Activated naive CD4-positive, alpha-beta T cell treated with anti-CD3 and anti-CD28 coated beads, Interleukin-2, amount 10 ng/mL, durations not matched to agents 7 days and 5 days (primary cell): ENCODE measurements at places on chromosomes 4 and X.

GRCh38 chrX:72021975-72022374 lies 109.7 kb downstream of the RTL5 start:
- peaks cover 77% of the 10 kb centered on the region for H3K27me3 ChIP-seq
- no peak overlapping the region for H3K27ac ChIP-seq
- H3K4me1 ChIP-seq = peaks cover 13% of the 10 kb centered on the region
- DNase-seq = peak; percentile 21
- no peak overlapping the region for H3K4me3 ChIP-seq

DNA sequence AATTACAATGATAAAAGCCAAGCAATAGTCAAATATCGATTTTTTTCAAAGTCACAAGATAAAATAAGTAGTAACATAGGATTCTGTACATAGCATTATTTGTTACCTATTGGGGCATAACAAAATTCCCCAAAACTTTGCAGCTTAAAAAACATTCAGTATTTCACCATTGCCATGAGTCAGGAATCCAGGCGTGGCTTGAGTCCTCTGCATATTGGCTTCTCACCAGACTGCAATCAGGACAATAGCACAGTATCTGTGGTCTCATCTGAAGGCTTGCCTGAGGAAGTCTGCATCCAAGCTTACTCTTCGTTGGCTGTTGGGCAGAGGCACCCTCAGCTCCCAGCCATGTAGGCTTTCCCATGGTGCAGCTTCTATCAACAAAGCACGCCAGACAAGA lies 6.2 kb upstream of the CTBP1 start:
- H3K4me3 ChIP-seq = no peak overlapping the region
- peaks cover 58% of the 10 kb centered on the region for H3K36me3 ChIP-seq
- H3K27ac ChIP-seq = no peak overlapping the region
- H3K4me1 ChIP-seq = peaks cover 63% of the 10 kb centered on the region
- no peaks in the 10 kb centered on the region for H3K27me3 ChIP-seq

DNA sequence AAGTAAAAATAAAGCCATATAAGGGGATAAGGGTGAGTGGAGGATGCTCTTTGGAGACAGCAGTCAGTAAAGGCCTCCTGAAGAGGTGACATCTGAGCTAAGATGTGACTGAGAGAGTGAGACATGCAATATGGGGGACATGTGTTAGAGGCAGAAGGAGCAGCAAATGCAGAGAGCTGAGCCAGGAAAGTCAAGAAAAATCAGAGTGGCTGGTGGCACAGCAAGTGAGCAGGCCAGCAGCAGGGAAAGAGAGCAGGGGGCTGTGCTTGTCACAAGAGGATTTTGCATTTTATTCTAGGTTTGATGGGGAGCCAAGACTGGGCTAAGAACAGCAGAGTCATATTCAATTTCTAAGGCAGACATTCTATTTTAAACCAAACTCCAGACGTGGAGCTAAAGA lies 394.5 kb downstream of the KCNIP4 start:
- no peaks in the 10 kb centered on the region for H3K4me1 ChIP-seq
- H3K27ac ChIP-seq = no peak overlapping the region
- no peak for DNase-seq
- no peak overlapping the region for H3K4me3 ChIP-seq

- H3K36me3 ChIP-seq = no peaks in the 10 kb centered on the region
- no peak overlapping the region for H3K4me3 ChIP-seq
- no peaks in the 10 kb centered on the region for H3K4me1 ChIP-seq
- DNase-seq = no peak
Observed at GRCh38 chr4:53026233-53026632, 164.1 kb downstream of the RASL11B start.

DNA sequence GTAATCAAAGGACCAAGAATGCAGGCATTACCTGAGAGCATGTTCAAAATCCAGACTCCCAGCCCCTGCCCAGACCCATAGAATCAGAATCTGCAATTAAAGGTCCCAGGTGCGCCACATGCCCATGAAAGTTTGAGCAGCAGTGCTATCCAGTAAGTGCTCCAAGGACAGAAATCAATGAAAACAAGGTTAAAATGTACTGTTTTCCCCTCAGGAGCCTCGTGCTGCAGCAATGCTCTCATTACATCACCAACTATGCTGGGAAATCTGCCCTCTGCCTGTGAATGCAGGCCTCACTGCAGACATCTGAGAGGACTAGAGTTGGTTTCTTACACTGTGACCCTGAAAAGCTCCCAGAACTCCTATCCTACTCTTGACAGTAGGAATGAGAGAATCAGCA lies 21.1 kb downstream of the ANXA5 start:
- no peaks in the 10 kb centered on the region for H3K27me3 ChIP-seq
- DNase-seq = no peak
- no peaks in the 10 kb centered on the region for H3K4me1 ChIP-seq
- no peak overlapping the region for H3K4me3 ChIP-seq
- H3K36me3 ChIP-seq = peaks cover 44% of the 10 kb centered on the region

- H3K4me3 ChIP-seq = no peak overlapping the region
- peaks cover 3% of the 10 kb centered on the region for H3K27me3 ChIP-seq
- DNase-seq = no peak
- no peak overlapping the region for H3K27ac ChIP-seq
- H3K4me1 ChIP-seq = no peaks in the 10 kb centered on the region
- no peaks in the 10 kb centered on the region for H3K36me3 ChIP-seq
Observed at GRCh38 chr4:99324979-99325378, 3.8 kb upstream of the ADH1B start.

DNA sequence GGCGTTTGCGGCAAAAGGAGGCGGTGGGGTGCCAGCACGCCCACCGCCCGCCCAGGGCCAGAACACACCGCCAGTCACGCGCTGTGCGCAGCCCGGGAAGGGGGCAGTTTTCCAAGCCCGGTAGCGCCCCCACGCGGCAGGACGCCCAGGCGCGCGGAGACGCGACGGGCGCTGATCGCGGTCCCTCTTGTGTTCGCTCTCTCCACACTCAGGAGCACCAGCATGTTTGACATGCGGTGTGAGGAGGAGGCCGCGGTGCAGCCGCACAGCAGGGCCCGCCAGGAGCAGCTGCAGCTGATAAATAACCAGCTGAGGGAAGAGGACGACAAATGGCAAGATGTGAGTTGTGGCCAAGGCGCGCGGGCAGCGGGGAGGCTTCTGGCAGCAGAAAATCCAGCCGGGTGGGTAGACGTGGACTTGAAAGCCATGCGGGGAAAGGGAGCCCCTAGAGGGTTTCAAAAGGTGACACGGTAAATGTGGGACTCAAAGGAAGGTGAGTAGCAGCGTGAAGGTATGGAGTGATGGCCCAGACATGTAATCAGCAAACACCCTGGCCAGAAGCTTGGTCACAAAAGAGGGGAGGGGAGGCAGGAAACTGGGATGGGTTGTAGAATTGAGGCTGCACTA lies 104.1 kb downstream of the PHOX2B start:
- H3K4me1 ChIP-seq = no peaks in the 10 kb centered on the region
- peaks cover 16% of the 10 kb centered on the region for H3K27me3 ChIP-seq
- H3K27ac ChIP-seq = no peak overlapping the region
- no peaks in the 10 kb centered on the region for H3K36me3 ChIP-seq
- H3K4me3 ChIP-seq = no peak overlapping the region
